ENCODE measurements at places on chromosomes 4 and X. TPM values are rescaled to one million over a fixed set of nuclear protein-coding genes. Genes with fewer than 3 reads are reported as not detected.

DNA sequence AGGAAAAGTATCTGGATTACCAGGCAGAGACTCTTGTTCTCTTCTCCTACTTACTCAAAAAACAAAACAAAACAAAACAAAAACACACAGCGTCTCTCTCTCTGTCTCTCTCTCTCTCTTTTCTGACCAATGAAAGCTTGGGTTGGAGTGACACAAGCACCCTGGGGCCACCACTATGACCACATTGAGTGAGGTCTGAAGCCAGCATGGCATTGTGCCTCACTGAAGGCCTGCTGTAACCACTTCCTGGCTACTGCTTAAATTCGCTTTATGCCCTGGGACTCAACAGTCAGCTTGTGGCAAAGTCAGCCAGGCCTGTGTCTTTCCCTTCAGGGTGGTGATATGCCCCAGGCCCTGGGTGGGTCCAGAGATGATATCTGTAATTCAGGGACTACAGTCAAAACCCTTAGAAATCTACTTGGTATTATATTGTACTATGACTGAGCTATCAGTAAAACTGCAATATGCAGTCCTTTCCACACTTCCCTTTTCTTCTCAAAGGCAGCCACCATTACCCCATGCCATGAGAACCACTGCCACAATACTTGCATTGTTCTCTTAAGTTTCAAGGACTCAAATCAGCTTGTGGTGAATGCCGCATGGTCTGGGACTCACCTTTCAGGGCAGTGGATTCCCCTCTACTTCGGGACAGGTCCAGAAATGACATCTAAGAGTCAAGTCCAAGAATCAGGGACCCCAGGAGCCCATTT lies 606.8 kb upstream of the KLHL4 start:
- no peak for DNase-seq

GRCh38 chr4:115790812-115791211 lies 677.4 kb upstream of the NDST4 start:
- no peak for DNase-seq

- DNase-seq = no peak
Observed at GRCh38 chr4:153945704-153946103, 156.8 kb upstream of the SFRP2 start.

GRCh38 chr4:152045449-152045806 lies 284.6 kb upstream of the GATB start:
- DNase-seq = no peak

DNA sequence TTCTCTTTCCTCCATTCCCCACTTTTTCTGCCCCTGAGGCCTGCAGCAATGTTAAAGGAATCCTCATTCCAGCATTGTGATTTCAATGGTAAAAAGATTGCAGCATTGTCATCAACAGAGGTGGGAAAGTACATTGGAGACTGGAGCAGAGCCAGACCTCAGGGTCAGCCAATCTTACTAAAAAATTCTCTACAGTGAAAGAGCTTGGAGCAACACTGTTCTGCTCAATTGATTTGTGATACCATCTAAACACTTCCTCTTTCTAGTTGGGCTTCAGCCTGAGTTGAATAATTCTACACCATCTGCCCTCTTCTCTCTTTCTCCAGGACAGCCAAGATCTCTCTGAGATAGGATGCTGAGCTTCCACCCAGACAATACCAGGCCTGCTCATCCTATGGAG lies 176.5 kb downstream of the AR start:
- no peak for DNase-seq

DNA sequence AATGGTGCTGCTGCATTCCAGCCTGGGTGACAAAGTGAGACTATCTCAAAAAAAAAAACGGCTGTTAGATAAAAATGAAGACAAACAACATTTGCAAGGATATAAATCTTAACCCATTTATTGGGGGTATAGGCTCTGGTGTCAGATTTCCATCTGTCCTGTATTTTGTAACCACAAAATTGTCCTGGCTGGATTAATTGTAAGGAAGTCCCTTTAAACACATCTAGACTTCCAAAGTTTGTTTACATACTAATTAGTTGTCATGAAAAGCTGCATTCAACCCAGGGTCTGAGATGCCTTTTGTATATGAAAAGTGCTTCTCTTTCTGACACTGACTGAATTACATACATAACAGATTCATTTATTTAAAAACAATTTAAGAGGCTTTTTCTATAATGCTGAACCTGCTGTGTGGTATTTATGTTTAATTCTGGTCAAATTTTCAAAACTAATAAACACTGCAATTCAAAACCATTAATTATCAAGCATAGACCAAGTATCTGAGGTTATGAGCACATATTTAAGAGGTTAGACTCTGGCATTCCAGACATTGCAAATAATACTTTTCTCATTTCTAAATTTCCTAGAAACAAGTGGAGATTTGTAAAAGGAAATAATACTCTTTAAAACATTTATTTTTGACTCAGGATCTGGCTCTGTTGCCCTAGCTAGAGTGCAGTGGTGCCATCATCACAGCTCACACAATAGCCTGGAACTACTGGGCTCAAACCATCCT lies 17.5 kb upstream of the UGDH start:
- no peak for DNase-seq

DNA sequence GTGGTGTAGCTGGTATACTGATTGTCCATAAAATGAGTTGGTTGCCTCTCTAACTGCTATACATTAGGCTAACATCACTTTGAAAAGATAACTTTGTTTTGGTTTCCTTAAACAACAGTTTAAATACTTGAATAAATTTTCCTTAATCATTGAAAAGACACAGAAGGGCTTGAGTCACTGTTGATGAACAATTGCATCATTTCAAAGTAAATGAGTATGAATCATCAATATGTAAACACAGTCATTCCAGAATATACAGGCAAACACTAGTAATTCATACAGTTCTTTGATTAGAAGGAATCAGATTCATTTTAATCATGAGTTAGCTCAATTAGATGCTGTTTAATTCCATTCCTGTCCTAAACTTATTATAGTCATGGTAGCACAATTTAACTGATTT lies 160.6 kb downstream of the AFF2 start:
- DNase-seq = no peak

GLOD5 gene
- not detected for total RNA-seq
